Calu3 (cell line): ENCODE measurements at places on chromosomes 6 and 20.

GRCh38 chr6:43122146-43122545 lies 46.0 kb downstream of the PTK7 start:
- no peak for DNase-seq

- no peak for DNase-seq
Observed at GRCh38 chr6:37994223-37994622, 174.7 kb downstream of the ZFAND3 start.

DNA sequence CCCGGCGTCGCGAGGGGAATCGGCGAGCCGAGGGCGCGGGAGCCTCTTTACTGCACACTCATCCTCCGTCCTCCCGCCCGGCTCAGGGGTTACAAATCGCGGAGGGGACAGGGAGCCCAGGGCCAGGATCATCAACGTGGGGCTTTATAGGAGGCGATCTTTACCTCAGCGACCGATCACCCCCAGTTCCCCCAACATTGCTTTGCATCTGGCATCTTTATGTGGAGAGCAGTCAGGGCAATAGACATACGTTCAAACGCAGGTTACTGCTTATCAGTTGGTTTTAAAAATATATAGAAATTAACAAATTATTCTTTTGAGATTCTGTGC lies 634 bp downstream of the HSF2 start:
- DNase-seq: no peak

DNA sequence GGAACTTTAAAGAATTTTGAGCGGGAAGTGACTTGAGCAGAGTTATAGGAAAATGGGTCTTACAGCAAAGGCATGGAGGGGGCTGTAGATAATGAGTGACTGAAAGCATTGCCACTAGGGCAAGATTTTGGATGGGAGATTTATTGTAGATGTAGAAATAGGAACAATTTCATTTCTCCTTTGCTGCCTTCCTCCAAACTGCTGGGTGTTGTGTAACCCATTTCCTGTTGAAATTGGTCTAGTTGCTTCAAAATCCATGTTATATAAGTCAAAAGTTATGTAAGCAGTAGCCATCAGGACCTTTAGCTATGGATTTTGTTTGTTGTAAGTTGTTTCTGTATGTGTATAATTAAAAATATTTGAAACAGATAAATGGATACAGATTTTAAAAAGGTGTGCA lies 11.1 kb downstream of the YWHAB start:
- no peak for DNase-seq

DNA sequence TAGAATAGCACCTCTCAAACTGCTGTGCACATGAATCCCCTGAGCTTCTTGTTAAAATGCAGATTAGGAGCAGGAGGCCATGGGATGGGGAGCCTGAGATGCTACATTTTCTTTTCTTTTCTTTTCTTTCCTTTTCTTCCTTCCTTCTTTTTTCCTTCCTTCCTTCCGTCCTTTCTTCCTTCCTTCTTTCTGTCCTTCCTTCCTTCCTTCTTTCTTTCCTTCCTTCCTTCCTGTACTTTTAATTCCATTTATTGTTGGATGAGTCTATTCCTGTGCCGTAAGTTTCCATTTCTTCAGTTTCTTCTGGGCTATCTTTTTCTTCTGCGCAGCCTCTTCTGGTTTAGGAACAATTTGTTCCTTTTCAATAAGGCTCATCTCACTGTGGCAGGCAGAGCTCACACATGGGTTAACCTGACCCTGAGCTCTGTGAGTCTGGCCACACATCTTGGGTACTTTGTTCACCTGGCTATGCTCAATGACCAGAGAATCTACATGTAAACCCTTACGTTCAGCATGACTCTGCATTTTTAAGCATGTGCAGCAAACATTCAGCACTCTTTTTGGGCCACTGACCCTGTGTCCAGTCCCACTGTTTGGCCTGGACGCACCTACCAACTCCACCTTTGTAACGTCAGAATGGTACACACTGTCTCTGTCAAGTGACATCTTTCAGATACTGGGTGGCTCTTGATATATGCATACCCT lies 114.7 kb upstream of the INSM1 start:
- no peak for DNase-seq

- DNase-seq: no peak
Observed at GRCh38 chr6:108711071-108711470, 137.2 kb upstream of the ARMC2 start.
